ENCODE measurements at places on chromosomes 6 and 20. TPM values are rescaled to one million over a fixed set of nuclear protein-coding genes. Genes with fewer than 3 reads are reported as not detected.
A peak's percentile ranks its signal among the peaks of the same experiment; 100 is the strongest.

LY6G6C gene
- polyA plus RNA-seq = 0.08 TPM

LRP11 gene
- 29.5 TPM for polyA plus RNA-seq

- DNase-seq = no peak
Observed at GRCh38 chr6:106106276-106107042, 20.3 kb downstream of the PRDM1 start.

- DNase-seq = no peak
Observed at GRCh38 chr6:54096811-54097210, 14.4 kb upstream of the MLIP start.

WFDC2 gene
- polyA plus RNA-seq = not detected

DNA sequence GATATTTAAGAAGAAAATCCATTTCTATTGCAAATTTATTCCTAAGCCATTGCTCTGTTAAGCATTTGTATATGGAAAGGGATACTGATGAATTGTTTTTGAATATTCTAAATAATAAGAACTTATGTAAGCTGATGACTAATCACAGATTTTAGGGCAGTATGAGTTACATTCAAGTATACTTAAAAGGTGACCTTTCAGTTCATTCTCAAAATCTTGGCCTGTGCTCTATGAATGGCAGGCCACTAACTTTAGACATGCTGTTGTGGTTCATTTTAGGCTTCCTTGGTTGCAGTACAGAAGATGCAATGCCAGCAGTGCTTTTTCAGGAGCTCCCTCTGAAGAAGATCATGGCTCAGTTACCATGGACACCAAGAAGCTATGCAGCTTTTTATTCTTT is 380.4 kb downstream of the CENPW start:
- no peak for DNase-seq

DNA sequence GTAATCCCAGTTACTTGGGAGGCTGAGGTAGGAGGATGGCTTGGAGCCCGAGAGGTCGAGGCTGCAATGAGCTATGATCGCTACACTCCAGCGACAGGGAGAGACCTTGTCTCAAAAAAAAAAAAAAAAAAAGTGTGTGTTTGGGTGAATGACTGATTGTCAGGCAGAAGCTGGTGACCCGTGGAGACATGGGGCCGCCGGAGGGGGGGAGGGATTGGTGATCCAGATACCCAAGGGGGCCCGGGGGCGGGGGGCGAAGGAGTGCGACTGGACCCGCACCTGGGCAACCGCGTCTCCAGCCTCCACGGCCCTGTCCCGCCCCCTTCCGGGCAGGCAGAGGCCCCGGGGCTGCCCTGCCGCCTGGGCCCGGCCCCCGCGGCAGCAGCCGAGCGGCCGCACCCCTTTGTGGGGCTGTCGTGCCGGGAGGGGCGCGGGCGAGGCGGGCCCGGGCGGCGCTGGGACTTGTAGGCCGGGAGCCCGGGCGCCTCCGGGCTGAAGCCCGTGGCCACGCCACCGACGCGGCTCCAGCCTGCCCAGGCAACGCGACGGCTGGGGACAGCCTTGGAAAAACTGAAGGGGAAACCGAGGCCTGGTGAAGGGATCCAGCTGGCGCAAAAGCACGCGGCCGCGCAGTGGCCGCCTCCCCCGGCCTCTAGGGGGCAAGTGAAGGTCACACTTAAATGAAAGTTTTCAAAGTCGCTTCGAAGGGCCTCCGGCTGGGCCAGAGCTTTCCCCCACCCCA is 2.1 kb upstream of the RBM38 start:
- no peak for DNase-seq

BPIFA3 gene
- not detected for polyA plus RNA-seq

GRCh38 chr6:112343977-112344376 is 3.2 kb upstream of the RFPL4B start:
- DNase-seq = no peak

DNA sequence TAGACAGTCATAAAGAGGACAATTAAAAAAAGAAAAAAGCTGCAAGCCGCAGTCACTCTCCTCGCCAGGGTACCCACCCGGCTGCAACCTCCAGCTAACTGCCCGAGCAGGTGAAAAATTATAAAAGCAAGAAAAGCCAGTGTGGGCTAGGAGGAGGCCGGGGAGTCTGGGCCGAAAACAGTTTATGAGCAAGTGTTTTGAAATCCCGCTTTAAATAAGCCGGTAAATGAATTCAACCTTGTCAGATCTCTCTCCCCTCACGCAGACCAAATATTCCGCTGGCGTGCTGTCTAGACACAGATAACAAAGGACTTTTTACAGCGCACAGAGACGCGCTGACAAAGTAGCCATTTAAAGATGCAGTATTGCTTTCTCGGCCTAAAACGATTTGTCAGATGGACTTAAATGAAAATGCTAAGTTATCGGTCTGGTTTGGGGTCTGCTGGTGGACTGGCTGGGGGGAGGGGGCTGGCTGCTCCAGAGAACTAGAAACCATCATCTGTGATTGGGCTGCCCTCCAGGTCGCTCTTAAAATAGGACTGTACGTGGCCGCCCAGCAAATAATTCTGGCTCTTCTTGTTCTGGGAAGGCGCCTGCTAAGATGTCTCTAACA is 24.6 kb downstream of the PMEPA1 start:
- peak; percentile 65 for DNase-seq

BCL2L1 gene
- polyA plus RNA-seq = 99.9 TPM

- DNase-seq = no peak
Observed at GRCh38 chr6:127956956-127957355, 56.1 kb upstream of the THEMIS start.

DNA sequence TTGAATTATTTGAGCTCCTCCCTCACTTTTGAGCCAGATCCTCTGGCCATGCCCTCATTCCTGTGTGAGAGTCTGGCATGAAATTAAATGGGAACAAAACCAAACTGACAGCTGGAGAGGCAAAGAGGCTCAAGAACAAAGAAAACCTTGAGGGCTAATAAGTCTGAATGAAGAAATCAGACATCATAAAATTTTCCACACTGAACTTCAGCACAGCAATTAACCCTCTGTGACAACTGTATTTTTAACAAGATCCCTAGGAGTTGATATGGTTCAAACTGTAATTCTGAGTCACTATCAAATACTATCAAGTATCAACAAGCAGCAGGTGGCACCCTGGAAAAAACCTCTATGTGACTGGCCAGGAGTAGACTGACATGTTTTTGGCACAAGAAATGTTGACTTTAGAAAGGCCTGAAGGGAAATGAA is 109.4 kb upstream of the EMILIN3 start:
- DNase-seq = no peak

GRCh38 chr6:41430875-41431274 is 95.5 kb downstream of the NCR2 start:
- DNase-seq = no peak

NKAIN2 gene
- polyA plus RNA-seq = not detected

FAM209B gene
- polyA plus RNA-seq = not detected

RAB23 gene
- polyA plus RNA-seq = 6.6 TPM

VNN1 gene
- polyA plus RNA-seq = not detected

MAPK13 gene
- 2.3 TPM for polyA plus RNA-seq

All from SK-N-SH (cell line).